ENCODE measurements at places on chromosomes 7 and 10. TPM values are rescaled to one million over a fixed set of nuclear protein-coding genes. Genes with fewer than 3 reads are reported as not detected.

DNA sequence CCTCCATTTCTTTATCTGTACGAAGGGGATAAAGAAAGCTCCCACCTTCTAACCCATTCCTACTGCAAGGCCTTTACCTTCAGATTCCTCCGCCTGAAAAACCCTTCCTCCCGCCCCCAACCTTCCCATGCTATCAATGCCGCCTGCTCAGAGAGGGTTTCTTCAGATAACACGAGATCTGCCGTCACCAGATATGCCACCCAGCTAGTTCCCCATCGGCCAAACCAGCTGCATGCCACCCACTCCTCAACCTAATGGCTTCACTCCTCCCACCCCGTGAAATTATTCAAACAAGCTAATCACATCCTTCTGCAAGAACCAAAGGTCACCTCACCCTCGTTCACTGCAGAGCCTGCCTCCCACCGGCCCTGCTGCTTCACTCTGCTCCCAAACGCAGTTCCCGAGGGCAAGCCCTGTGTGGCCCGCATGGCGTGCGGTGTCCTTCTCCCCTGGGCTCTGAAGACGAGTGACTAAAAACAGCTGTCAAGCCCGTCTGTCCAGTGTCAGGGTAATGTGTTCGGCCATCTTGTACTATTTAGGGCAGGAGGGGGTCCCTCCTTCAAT is 46.8 kb upstream of the TMEM213 start:
- no peak for DNase-seq

DNA sequence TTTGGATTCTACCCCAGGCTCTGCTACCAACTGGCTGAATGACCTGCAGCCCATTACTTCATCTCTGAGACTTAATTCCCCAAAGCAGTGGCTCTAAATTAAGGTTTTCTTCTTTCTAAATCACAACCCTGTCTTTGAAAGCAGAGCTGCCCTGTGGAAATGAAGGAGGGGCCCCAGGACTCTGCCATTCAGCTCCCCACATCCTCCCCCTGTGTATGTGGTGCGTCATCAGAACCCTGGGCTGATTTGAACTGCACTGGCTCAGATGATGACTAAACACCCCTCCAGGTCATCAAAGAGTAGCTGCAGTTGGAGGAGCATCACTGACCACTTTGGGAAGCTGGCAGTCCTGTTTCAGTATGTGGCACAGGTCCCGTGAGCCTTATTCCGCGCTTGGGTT is 46.6 kb downstream of the BPGM start:
- DNase-seq: no peak

- no peak for DNase-seq
Observed at GRCh38 chr7:603152-603951, 83.7 kb upstream of the PDGFA start.

DNA sequence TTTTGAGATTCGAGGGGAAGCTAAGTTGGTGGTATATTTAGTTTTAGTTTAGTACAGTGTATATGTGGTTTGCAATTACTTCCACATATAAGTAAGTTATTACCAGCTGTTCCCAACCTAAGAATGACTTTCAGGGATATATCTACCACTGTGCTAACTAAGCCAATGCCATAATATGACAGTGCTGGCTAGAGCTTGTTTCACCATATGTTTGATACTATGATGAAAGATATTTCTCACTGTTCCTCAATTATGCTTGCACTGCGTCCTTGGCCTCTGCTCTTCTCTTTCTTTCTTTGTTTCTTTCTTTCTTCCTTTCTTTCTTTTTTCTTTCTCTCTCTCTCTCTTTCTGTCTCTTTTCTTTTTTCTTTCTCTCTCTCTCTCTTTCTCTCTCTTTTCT is 113.8 kb upstream of the SKAP2 start:
- DNase-seq: no peak

- no peak for DNase-seq
Observed at GRCh38 chr7:135271255-135271615, 37.6 kb downstream of the STRA8 start.

SPDYE8 gene
- polyA plus RNA-seq: not detected

GHRHR gene
- not detected for polyA plus RNA-seq

- no peak for DNase-seq
Observed at GRCh38 chr10:93032105-93032808, 28.3 kb upstream of the CYP26C1 start.

DNA sequence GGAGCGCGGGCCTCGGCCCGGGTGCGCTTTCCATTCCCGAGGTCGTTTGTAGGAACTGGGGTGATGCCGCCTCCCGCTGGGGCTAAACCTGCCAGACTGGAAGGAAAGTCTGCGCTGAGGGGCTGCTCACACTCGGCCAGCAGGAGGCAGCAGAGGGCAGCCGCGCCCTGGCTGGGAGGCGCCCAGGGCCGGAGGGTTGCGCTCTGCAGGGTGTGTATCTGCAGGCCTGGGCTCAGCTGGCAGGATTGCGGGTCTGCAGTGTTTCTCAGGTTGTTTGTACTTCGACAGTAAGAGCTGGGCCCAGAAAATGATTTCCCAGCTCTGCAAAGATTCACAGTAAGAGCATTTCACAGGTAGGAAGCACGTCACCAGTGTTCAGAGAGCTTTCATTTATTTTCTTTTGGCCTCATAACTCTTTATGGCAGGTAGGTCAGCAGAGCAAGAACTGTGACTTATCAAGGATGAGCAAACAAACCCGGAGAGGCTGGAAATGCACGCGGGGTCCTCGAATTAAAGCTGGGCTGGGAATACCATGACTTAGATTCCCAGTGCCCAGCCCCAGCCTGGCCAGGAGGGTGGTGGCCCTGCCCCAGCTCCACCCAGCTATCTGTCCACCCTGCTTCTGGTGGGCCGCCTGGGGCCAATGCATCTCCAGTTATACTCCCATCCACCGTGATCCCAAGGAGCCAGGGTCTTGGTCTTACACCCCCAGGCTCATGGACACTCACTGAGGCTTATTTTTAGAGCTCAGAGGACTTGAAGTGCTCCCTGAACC is 15.2 kb upstream of the PPP2R2D start:
- peak; percentile 86 for DNase-seq

GRCh38 chr10:70078329-70078728 is 25.7 kb downstream of the MACROH2A2 start:
- DNase-seq: no peak
